Urinary bladder (tissue), 4 donors: ENCODE measurements at places on chromosomes 7 and 10. TPM values are rescaled to one million over a fixed set of nuclear protein-coding genes. Genes with fewer than 3 reads are reported as not detected.

SAP25 gene
- polyA plus RNA-seq: 2.5 TPM

IFIT1B gene
- polyA plus RNA-seq: not detected

TMEM178B gene
- 0.57 TPM for polyA plus RNA-seq

JAKMIP3 gene
- 1.5 TPM for polyA plus RNA-seq

PCDH15 gene
- polyA plus RNA-seq: 0.03 TPM
